ENCODE measurements at places on chromosomes 5 and 9.
A peak's percentile ranks its signal among the peaks of the same experiment; 100 is the strongest.

- peak; percentile 62 for DNase-seq
These were observed 40.3 kb downstream of the ADAM19 start for GRCh38 chr5:157535042-157535865.

GRCh38 chr9:127568618-127568970, 43.5 kb upstream of the STXBP1 start:
- DNase-seq: no peak

GRCh38 chr9:128654481-128654880, 2.2 kb downstream of the DYNC2I2 start:
- no peak for DNase-seq

- no peak for DNase-seq
These were observed 53.3 kb downstream of the ANXA1 start for GRCh38 chr9:73204936-73205335.

DNA sequence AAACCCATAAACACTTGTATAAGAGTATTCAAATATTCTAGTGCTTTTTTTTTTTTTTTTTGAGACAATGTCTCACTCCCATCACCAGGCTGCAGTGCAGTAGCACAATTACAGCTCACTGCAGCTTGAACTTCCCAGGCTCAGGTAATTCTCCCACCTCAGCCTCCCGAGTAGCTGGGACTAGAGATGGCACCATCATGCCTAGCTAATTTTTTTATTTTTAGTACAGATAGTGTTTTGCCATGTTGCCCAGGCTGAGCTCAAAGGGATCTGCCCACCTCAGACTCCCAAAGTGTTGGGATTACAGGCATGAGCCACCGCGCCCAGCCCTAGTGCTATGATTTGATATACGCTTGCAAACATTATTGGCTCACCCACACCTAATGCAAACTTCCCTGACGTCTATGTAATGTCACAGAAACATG, 11.8 kb downstream of the IL6ST start:
- DNase-seq: peak; percentile 31

GRCh38 chr5:77960305-77960704, 184.2 kb upstream of the TBCA start:
- no peak for DNase-seq

DNA sequence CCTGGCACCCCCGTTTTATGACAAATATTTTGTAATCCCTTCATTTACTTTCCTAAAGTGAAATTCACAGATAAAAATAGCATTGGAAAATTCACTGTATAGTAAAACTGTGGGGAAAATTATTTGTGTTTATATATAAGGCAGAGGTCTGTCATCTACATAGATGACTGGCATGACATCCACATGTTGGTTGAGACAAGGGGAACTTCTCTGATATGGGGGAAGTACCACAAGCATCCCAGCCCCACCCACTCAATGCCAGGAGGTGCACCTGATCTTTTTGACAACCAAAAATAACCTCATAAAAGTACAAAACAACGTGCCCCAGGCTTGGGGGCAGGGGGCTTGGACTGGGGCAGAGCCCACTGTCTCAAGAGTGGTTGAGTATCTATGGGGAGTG, 6.3 kb upstream of the TDRD7 start:
- no peak for DNase-seq

DNA sequence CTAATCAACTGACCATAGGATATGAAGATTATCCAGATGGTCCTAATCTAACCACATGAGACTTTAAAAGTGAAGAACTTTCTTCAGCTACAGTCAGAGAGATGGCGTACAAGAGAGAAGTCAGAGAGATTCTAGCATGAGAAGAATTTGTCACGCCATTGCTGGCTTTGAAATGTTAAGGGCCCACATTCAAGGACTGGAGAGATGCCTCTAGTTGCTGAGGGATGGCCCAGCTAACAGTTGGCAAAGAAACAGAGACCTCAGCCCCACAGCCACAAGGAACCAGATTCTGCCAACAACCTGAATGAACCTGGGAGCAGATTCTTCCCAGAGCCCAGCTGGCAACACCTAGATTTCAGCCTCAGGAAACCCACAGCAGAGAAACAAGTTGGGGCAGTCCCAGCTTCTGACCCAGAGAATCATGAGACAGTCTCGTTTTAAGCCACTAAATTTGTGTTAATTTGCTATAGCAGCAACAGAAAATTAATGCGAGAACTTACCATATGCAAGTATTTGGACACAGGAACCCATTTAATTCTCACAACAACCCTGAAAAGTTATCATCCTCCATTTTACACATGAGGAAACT, 132.0 kb downstream of the MLLT3 start:
- no peak for DNase-seq
